HEK293T (cell line): ENCODE measurements at places on chromosomes 1 and 21.

GRCh38 chr1:184194236-184194635 is 142.7 kb downstream of the TSEN15 start:
- no peak for DNase-seq

- no peak for DNase-seq
Measured at GRCh38 chr1:117049857-117050256, 10.3 kb upstream of the TTF2 start.

GRCh38 chr1:32997381-32997891 is 32.8 kb upstream of the RNF19B start:
- no peak for DNase-seq

GRCh38 chr1:108962681-108963051 is 618 bp downstream of the CLCC1 start:
- no peak for DNase-seq

DNA sequence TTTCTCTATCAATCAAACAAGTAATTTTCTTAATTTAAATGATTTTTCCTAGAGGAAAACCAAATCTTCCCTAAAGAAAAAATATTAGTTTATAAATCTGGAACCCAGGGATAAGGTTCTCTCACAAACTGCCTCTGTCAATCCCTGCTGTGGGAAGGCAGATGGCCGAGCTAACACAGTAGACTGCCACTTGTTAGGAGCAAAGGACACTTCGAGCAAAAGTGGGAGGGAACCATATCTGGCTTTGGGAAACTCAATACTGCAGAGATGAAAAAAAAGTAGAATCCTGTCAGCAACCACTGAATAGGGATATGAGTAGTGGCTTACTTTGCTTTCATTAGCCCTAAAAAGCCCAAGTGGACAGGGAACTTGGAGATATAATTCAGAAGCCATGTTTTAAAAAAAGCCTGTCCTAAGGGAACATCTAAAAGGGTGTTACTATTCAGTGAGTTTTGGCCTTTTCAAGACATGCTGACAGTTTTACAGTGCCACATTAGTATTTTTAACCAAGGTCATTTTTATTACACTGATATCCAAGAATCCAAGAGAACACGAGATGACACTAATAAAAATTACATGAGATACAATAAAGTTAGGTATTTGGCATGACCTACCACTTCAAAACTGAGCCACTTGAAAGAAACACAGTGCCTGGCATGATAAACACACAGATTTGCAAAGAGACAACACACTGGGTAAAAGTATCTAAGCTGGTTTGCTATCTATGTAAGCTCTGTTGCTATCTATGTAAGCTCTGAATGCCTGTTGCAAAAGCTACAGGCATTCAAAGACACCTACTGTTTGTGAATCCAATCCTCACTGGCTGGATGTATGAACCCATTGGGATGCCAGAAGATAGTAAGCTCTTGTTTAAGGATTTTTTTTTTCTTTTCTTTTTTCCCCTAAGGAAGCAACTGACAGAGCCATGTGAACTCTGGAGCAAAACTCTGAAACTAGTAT is 21.4 kb downstream of the TEX38 start:
- no peak for DNase-seq

DNA sequence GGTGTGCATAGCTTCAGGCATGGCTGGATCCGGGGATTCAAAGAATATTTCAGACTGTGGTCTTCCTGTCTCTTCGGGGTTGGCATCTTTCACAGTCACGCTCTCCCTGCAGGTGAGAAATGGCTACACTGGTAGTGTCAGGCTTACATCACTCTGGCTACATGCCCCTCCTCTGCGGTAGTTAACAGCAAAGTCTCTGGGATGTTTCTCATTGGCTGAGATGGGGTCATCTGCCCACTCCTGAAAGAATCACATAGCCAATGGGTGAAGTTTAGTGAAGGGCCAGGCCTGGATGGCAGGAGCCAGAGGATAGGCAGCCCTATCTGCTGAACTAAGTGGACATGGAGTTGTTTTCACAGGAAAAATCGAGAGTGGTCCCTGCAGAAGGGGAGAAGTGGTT is 356.5 kb downstream of the MATN1 start:
- no peak for DNase-seq

- no peak for DNase-seq
Measured at GRCh38 chr1:23627069-23627735, 64.4 kb upstream of the RPL11 start.

DNA sequence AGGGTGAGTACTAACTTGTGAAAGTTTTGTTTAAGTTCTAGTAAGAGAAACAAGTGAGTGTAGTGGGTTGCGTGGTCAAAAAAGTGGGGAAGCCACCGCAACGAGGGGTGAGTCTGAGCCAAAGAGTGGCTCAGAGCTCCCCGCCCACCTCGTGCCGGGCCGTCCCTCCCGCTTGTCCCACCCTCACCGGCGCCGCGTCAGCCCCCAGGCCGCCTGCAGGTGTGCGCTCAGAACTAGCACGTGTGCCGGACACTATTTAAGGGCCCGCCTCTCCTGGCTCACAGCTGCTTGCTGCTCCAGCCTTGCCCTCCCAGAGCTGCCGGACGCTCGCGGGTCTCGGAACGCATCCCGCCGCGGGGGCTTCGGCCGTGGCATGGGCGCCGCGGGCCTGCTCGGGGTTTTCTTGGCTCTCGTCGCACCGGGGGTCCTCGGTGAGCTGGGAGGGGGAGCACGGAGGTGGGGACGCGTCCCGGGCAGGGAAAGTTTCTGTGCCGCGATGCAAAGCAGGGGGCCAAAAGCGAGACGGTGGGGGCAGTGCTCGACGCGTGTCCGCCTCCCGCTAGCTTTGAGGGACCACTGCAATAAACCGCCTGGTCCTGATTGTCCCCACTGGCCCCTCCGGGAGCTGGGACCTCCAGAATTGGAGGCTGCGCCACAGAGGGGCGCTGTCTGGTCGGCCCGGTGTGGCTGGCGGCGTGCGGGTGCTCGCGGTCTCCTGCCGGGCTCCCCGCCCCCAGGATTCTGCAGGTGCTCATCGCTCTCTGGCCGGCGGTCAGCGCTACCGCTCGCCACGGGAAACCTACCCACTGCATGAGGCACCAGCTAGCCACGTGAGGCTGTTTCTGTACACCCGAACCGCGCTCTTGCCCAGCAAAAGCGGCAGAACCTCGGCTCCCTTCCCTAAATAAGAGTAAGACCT is at the start of gene CR2:
Gene CR2 (plus strand): TSS at position 283 of the 919 bp plus-strand sequence. CDS start 91 bp downstream, at position 374.
- DNase-seq = peak; percentile 61

- peak; percentile 59 for DNase-seq
Measured at GRCh38 chr1:240399381-240399780, 212.6 kb downstream of the GREM2 start.

GRCh38 chr1:89171067-89171438 is 4.8 kb downstream of the GBP7 start:
- no peak for DNase-seq
